ENCODE measurements at places on chromosomes 2 and 18. TPM values are rescaled to one million over a fixed set of nuclear protein-coding genes. Genes with fewer than 3 reads are reported as not detected.

The TEKT4 gene
- not detected for total RNA-seq

The ANKRD53 gene
- total RNA-seq, result not detected

DNA sequence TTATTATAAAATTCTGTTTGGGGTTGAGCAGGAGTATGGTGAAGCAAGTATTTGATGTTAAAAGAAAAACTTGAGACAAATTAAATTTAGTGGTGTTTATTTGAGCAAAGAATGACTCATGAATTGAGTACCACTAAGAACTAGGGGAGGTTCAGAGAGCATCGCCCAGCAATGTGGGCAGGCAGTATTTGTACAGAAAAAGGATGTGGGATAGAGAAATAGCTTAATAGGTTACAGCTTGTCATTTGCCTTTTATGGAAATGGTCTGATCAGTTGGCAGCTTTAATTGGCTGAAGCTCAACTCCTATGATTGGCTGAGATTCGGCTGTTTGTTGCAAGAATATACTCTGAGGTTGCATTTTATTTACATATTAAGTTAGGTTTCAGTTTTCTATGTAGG lies 68.2 kb downstream of the LRATD1 start:
- peak; percentile 27 for DNase-seq
- H3K27ac ChIP-seq, result no peak overlapping the region
- no peak overlapping the region for H3K4me3 ChIP-seq
- H3K4me1 ChIP-seq, result peaks cover 22% of the 10 kb centered on the region
- H3K27me3 ChIP-seq, result no peaks in the 10 kb centered on the region
- no peaks in the 10 kb centered on the region for H3K36me3 ChIP-seq

GRCh38 chr2:64054161-64054915 lies 35.1 kb upstream of the VPS54 start:
- H3K27ac ChIP-seq, result no peak overlapping the region
- no peak overlapping the region for H3K4me3 ChIP-seq
- no peaks in the 10 kb centered on the region for H3K27me3 ChIP-seq
- H3K4me1 ChIP-seq, result no peaks in the 10 kb centered on the region
- no peak for DNase-seq
- H3K36me3 ChIP-seq, result no peaks in the 10 kb centered on the region

DNA sequence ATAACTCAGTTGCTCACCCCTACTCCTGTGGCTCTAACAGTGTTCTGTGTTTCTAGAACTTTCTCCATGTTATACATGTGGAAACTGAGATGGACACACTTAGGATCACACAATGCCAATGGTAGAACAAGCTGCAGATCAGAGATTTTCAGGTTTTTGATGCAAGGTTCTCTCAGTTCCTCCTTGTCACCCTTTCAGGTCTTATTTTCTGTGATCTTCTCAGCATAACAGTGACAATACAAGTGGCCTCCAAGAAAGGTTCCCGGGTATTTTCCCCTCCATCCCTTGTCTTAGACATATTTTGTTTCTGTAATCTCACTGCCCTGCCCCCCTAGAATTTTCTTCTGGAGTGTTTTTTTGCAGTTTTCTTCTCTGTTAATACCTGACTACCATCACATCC lies 6.2 kb upstream of the MGAT5 start:
- DNase-seq, result no peak
- peaks cover 6% of the 10 kb centered on the region for H3K4me1 ChIP-seq
- H3K36me3 ChIP-seq, result no peaks in the 10 kb centered on the region
- H3K27ac ChIP-seq, result no peak overlapping the region
- H3K4me3 ChIP-seq, result no peak overlapping the region
- no peaks in the 10 kb centered on the region for H3K27me3 ChIP-seq

- no peak overlapping the region for H3K27ac ChIP-seq
- no peaks in the 10 kb centered on the region for H3K27me3 ChIP-seq
- no peaks in the 10 kb centered on the region for H3K36me3 ChIP-seq
- DNase-seq, result no peak
These were observed 7.8 kb upstream of the NPAS2 start for GRCh38 chr2:100812116-100812515.

- H3K4me3 ChIP-seq, result no peak overlapping the region
- no peak for DNase-seq
- no peaks in the 10 kb centered on the region for H3K36me3 ChIP-seq
- no peaks in the 10 kb centered on the region for H3K27me3 ChIP-seq
These were observed 37.8 kb downstream of the SRSF7 start for GRCh38 chr2:38713338-38713737.

DNA sequence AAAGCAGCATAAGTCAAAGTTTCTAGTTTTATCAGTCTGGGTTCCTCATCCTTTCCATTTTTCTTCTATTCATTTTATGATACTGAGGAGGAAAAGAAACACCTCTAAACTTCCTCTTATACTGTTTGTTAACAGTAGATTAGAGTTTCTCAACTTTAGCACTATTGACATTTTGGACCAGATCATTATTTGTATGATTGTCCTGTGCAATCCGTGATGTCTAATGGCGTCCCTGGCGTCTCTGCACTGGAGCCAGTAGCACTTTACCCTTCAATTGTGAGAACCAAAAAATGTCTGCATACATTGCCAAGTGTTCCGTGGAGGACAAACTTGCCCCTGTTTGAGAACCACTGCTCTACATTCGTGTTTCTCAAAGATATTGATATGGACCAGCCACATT lies 25.2 kb downstream of the PTPN4 start:
- H3K4me1 ChIP-seq, result no peaks in the 10 kb centered on the region
- no peak overlapping the region for H3K4me3 ChIP-seq
- no peaks in the 10 kb centered on the region for H3K36me3 ChIP-seq
- no peak overlapping the region for H3K27ac ChIP-seq

DNA sequence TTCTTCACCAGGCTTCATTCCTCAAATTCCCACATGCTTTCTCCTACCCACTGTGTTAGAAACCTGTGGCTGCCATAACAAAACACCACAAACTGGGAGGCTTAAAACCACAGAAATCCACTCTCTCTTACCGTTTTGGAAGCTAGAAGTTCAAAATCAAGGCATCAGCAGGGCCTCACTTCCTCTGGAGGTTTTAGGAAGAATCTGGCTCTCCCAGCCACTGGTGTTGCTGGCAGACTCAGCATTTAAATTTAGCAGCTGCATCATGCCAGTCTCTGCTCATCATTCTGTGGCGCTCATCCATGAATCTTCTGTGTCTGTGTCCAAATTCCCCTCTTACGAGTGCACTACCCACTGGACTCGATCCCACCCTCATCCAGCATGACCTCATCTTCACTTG lies 248.5 kb downstream of the ZNF516 start:
- no peaks in the 10 kb centered on the region for H3K27me3 ChIP-seq
- no peaks in the 10 kb centered on the region for H3K4me1 ChIP-seq
- no peak overlapping the region for H3K4me3 ChIP-seq
- no peak for DNase-seq
- no peak overlapping the region for H3K27ac ChIP-seq
- H3K36me3 ChIP-seq, result no peaks in the 10 kb centered on the region

- DNase-seq, result no peak
- H3K27me3 ChIP-seq, result no peaks in the 10 kb centered on the region
- no peak overlapping the region for H3K27ac ChIP-seq
- H3K36me3 ChIP-seq, result no peaks in the 10 kb centered on the region
- H3K4me1 ChIP-seq, result no peaks in the 10 kb centered on the region
These were observed 120.6 kb downstream of the NCOA1 start for GRCh38 chr2:24611631-24612030.

- H3K36me3 ChIP-seq, result no peaks in the 10 kb centered on the region
- H3K27ac ChIP-seq, result no peak overlapping the region
- H3K27me3 ChIP-seq, result no peaks in the 10 kb centered on the region
- no peak overlapping the region for H3K4me3 ChIP-seq
These were observed 554.5 kb downstream of the STK39 start for GRCh38 chr2:167692936-167693335.

GRCh38 chr2:205276116-205276777 lies 406.1 kb upstream of the NRP2 start:
- DNase-seq, result peak; percentile 14
- H3K4me1 ChIP-seq, result no peaks in the 10 kb centered on the region
- H3K27ac ChIP-seq, result no peak overlapping the region

- no peak overlapping the region for H3K27ac ChIP-seq
- H3K27me3 ChIP-seq, result no peaks in the 10 kb centered on the region
- peaks cover 6% of the 10 kb centered on the region for H3K4me1 ChIP-seq
- H3K36me3 ChIP-seq, result no peaks in the 10 kb centered on the region
These were observed 221.0 kb upstream of the MMADHC start for GRCh38 chr2:149808556-149808955.

All from GM23248 (cell line).